CD4-positive, alpha-beta T cell treated with Interleukin-6 for 4 hours (primary cell): ENCODE measurements at places on chromosomes 1 and 21.

GRCh38 chr1:63797056-63797726 lies 23.4 kb downstream of the ROR1 start:
- DNase-seq, result no peak

GRCh38 chr1:117981455-117982192 lies 52.1 kb downstream of the WDR3 start:
- no peak for DNase-seq

- DNase-seq, result no peak
These were observed 68.9 kb downstream of the SNRPE start for GRCh38 chr1:203930342-203930741.

GRCh38 chr1:206814716-206815341 lies 42.5 kb upstream of the IL10 start:
- DNase-seq, result no peak

DNA sequence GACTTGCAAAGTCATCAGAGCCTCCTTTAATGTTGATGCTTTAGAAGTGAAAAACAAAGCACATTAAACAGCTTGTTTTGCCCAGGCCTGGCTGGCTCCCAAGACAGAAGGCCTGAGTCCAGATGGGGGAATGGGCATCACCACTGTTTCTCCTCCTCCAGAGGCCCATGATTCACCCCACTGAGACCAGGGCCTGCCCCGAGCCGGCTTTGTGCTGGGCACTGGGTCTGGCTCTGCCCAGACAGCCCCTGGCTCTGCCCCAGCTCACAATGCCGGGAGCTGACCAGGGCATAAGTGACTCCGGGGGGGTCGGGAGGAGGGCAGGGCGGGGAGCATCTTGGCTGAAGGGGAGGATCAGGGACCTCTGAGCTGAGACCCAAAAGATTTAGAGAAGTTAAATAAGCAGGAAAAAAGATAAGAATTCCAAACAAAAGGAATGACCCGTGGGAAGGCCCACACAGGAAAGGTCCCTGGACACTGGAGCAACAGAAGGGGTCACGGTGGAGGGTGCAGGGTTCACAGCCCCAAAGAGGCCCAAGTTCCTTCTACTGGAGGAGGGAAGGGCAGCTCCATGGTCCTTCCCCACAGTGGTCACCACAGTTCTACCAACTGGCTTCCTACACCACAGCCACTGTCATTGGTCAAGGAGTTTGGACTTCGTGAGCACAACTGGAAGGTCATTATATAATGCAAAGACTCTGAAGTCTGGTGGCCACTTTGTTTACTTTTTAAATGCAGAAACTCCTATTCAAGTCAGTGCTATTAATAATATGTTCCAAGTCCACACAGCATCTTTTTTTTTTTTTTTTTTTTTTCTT lies 5.5 kb downstream of the C2CD2 start:
- no peak for DNase-seq

DNA sequence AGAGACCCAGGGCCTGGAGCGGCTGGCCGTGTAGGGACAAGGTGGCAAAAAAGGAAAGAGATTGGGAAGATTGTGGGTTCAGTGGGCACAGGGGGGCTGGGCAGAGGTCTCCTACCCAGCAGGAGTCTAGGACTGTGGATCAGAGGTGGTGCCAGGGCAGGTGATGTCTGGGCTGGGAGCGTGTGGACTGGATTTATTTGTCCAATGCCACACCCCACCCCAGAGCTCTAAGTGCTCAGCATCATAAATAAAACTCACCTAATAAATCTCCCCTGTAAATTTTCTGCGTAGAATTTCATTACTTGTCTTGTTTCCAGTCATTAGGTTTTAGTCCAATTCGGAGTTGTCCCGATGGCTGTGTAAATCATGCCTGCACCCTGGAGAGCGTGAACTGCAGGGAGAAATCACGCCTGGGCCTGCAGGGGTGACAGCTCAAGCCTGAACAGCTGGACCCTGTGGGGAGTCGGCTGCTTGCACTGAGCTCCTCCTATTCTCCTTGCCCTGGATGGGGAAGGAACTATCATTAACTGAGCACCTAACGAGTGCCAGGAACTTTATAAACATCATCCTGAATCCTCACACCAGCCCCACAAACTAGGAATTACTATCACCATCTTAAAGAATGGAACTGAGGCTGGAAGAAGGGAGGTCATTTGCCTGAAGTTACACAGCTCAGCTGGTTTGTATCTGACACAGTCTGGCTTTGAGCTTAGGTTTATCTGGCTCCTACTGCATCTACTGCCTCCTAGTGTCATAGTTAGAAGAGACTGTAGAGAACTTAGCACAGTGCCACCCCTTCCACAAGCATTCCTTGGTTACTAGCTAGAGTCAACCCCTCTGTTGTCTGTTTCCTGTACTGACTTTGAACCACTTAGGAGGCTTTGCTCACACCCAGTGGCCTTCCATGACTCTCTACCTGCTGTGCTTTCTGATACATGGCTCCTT lies 25.0 kb upstream of the POU3F1 start:
- DNase-seq, result no peak

GRCh38 chr1:181139631-181140061 lies 51.1 kb downstream of the IER5 start:
- DNase-seq, result no peak
